ENCODE measurements at places on chromosomes 3 and 15. TPM values are rescaled to one million over a fixed set of nuclear protein-coding genes. Genes with fewer than 3 reads are reported as not detected.

PP2D1 gene
- total RNA-seq = not detected

UQCC5 gene
- 0.89 TPM for total RNA-seq

SPATA12 gene
- not detected for total RNA-seq

NANOGP8 gene
- not detected for total RNA-seq

ATP13A3 gene
- 63.4 TPM for total RNA-seq

MYRIP gene
- 4.1 TPM for total RNA-seq

GRCh38 chr3:55633333-55633732 is 146.2 kb upstream of the WNT5A start:
- DNase-seq = no peak

DNA sequence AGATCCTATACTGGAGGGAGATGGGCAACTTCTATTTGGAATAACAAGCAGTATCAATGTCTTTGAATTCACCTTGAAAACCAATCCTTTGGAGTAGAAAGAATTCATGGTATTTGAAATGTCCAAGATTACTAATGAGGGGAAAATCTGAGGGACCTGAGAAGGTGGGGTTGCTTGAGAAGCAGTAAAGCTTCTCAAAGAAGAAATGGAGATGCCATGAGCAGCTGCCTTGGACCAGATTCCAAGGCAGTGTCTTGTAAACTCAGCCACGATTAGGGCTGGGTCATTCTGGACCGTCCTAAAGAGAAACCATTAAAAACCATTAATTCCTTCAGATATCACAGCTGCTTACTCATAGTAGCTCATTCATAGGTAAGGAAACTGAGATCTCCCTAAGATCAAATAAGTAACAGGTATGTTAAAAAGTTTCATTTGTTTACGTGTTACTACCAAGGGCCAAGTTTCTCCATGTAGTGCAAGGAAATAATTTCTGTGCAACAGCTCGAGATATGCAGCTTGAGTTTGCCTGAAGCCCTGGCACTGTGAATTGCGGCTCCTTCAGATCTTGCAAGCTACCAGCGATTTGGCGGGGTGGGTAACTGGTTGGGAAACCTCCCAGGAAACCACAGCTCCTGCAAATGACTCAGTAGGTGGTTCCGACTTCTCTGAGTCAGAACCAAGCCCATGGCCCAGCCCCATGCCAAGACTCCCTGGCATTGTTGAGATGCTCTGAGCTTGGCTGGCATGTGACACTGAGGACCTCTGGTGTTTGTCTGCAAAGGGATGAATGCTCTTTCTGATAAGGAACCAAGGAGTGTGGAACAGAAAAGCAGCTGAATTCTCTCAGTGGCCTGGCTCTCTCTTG is 296.8 kb downstream of the RORA start:
- DNase-seq = no peak

DNA sequence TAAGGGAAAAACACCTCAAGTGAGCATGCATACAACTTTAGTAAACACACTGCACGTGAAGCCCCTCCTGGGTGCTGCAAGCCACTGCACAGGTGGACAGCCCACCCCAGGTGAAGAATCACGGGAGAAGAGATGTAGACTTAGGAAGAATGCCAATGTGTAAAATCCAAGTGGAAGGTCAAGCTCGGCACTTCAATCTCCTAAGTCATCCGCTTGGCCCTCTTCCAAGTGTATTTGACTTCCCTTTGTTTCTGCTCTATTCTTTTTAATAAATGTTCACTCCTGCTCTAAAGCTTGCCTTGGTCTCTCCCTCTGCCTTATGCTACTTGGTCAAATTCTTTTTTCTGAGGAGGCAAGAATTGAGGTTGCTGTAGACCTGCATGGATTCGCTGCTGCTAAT is 316.6 kb downstream of the EDEM1 start:
- no peak for DNase-seq

- no peak for DNase-seq
Measured at GRCh38 chr3:8853081-8853480, 83.7 kb upstream of the OXTR start.

- no peak for DNase-seq
Measured at GRCh38 chr3:65268426-65268825, 580.6 kb upstream of the ADAMTS9 start.

DNA sequence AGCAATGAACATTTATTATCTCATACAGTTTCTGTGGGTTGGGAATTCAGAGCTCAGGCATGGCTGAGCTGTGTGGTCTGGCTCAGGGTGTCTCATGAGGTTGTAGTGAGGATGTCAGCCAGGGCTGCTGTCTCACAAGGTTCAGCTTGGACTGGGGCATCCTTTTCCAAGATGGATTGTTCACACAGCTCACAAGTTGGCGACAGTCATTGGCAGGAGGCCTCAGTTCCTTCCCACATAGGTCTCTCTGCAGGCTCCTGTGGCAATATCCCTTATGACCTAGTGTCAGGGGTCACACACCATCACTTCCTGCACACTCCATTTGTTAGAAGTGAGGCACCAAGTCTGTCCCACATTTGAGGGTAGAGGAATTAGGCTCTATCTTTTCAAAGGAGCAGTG is 56.0 kb downstream of the RPLP1 start:
- DNase-seq = peak; percentile 31

GRCh38 chr15:40412095-40412759 is 6.6 kb downstream of the IVD start:
- DNase-seq = no peak

DNA sequence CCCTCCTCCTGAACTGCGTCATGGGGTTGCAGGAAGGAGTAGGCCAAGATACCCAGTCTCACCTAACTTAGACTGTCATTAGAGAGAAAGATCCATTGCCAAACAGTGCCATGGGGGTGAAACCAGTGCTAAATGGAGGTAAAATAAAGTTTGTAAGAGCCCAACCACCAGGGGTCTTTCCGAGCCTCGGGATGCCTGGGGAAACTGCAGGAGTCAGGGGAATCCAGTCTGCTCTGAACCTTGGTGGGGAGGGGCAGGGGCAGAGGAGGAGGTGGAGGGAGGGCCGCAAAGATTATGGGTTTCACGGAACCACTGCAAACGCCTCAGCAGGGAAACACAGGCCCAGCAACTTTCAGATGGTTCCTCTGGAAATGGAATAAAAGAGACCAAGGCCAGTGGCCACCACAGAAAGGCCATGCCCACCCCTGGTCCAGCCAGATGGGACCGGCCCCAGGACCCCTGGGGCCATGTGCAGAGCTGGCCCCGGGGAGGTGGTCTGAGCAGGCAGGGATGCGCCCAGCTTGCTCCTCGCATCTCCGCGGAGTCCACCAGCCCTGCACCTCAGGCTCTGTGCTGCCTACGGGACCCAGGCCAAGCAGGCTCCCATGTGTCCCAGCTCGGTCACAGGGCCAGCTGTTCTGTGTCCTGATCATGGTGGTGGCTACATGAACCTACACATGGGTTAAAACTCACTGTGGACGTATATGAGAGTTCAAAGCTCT is 19.8 kb upstream of the GP9 start:
- DNase-seq = no peak

DNA sequence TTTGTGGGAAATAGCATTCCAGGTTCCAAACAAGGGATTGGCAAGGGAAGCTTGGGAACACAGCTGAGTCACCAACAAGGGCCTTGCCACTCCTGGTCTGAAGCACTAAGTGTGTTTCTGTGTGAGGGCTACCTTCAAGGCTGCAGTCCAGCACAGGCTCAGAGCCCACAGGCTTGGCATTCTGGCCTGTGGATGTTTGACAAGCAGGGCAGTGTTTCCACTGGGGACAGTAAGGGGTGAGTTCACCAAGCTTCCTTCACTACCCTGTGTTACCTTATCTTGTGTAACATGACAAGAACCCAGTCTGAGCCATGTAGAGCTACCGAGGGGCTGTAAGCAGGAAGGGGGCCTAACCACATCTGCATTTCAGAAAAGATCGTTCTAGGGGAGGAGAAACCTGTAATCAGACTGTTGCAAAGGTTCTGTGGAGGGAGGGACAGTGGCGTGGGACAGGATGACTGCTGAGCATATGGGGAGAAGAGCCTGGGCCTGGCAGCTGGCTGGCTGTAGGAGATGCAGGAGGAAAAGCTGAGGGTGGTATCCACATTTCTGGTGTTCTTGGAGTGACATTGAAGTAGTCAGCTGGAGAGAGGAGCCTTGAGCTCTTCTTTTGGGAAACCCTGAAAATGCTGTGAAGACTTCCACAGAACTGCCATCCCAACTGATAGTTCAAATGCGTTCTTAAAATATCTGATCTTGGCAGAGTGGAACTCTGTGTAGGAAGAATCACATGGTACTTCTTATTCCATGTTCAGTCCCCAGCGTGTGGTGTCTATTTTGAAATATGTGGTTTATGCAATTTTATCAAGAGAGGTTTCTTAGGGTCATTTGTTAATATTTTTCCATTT is 61.3 kb downstream of the CTDSPL start:
- DNase-seq = no peak

DNA sequence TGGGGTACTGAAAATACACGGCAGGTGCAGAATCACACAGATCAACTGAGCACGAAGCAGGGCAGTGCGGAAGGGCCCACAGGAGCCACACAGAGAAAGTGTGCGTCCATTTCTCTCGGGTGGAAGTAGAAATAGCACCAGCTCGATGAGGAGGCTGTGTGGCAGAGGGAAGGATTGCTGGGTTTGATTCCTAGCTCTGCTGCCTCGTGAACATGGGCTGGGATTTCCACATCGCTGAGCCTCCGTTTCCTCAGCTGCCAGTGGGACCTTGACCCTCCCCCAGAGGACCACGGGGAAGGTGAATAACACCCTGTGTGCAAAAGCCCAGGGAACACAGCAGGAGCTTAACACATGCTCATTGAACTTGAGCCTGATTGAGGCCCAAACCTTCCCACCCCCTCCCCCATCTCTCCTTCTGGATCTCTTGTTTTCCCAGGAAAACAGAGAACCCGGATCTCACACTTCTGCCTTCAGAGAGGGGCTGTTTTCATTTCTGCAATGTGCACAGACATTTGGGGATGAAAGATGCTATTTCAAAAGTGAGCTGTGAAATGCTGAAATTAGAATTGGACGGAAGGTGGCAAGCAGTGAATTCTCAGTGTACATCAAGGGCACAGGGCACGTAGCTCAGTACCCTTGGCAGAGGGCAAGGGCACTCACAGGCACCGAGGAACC is 38.4 kb downstream of the ABTB1 start:
- no peak for DNase-seq

DNA sequence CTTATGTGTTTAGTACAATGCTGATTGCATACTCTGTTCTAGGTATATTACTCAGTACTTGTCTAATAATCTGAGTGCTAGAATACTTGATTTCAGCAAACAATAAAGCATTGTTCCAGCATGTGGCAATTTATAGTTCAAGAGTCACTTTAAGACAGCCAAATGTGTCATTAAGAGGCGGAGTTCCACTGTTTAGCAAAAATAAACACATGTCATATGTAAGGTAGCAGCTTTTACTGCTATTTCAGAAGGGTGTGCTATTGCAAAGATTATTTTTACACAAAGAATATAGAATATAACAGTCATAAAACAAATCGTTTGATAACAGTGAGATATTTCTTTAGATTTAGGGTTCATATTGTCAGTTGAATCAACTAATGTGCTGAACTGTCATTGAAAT is 358.7 kb downstream of the TUSC7 start:
- DNase-seq = no peak

DNA sequence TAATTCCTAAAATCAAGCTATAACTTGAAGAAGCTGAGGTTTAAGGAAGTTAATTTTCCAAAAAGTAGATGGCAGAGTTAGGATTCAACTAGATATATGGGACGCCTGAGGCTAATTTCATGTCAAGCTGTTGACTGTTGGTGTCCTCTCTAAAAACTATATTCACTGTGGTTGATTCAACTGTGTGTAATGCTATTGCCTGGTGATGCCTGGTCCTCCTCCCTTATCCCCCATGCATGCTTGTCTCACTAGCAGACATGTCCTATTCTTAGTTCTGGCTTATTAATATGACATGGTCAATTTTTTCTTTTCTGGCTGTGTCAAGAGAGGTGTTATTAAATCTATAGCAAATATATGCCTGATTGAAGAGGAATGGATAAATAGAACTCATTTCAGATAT is 156.1 kb downstream of the SPATA16 start:
- DNase-seq = no peak

DNA sequence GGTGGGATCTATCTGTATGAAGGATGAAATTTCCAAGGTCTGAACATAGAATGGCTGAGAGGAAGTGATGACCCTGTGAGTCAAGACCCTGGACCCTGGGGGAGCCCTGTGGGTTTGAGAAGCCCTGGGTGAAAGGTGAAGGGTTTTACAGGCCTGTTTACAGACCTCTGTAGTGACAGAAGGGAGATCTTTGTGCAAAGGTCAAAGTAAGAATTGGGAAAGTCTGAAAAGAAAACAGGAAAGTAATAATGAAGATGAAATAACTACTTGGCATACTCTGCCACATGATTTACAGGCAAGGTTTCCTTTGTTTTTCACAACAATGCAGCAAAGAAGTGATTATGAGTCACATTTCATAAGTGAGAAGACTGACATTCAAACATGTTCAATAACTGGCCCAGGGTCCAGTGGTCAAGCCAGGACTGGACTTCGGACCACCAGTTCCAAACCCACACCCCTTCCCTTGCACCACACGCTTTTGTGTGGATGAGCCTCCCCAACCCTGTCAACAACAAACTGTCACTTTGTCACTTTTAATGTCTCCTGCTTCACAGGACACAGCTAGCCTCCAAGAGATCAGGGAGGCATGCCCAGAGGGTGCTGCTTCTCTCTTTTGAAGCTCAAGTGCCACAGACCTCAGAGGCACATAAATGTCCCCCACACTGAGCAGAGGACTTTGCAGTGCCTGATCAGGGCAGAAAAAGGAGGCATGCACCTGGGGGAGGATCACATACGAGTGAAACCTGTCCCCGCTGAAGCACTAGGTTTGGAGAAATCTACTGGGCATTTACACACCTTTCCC is 21.5 kb downstream of the CD86 start:
- DNase-seq = no peak

GRCh38 chr3:95923496-95924210 is 890.7 kb upstream of the EPHA6 start:
- DNase-seq = peak; percentile 73

Measured in suprapubic skin (tissue), 4 donors.